ENCODE measurements at places on chromosomes 1 and 21.

GRCh38 chr1:244180256-244180655, 129.2 kb downstream of the ZBTB18 start:
- DNase-seq = no peak

DNA sequence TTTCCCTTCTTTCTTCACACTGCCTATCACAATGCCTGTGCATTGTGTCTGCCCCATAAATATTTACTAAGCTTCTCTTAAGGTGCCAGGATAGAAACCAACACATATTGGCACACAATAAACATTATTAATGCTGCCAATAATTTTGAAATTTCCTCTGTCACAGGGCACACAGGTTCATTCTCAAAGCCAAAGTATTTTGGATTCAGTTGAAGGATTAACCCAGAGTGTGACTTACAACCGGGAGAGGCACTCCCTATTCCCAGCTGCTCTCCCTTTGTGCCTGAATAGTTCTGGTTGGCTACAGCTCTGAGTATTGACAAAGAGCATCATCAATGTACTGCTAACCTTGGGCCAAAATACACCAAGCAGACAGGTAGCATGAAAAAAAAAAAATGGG, 46.6 kb upstream of the ATP1A1 start:
- peak; percentile 46 for DNase-seq

- DNase-seq = no peak
These were observed 8.5 kb upstream of the DENND2D start for GRCh38 chr1:111208921-111209320.

DNA sequence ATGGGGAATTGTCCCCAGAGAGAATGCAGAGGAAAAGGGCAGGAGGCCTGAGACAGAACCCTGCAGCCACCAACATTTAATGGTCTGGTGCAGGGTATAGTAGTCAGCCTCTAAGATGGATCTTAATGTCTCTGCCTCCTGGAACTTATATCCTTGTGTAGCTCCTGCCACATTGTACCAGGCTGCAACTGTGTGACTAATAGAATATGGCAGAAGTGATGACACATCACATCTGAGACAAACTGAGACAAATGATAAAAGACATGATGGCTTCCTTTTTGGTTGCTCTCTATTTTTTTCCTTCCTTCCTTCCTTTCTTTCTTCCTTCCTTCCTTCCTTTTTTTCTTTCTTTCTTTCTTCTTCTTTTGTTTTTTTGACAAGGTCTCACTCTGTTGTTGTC, 37.1 kb upstream of the CYP4B1 start:
- DNase-seq = no peak

DNA sequence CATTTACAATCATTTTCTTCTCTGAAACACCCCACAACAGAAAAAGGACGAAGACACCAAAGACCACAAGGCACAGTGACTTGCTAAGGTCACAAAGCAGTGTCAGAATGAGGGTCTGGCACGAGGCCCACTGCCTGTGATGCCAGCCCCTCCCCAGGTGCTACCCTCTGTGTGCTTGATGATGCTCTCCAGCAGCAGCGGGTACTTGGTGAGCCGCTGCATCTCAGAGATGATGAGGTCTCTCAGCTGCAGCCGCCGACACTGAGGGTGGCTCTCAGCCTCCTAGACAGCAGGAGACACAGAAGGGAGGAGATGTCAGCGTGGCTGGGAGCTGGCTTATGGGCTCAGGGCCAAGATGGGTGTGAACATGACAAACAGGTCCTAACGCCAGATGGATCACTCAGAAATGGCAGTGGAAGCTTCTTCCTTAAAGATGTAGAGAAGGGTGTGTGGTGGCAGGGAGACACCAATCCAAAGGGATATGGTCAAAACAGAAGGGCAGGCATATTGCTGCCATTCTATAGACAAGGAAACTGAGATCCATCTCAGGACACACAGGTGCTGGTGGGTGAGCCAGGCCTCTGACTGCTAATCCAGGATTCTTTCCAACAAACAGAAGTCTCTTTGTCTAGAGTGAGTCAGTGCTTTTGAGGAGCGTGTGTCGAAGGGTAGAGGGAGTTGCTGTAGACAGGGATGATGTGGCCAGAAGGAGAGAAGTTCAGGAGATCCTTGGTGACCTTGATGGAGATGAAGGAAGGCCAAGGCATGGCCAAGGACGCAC, 25.6 kb downstream of the LRRC71 start:
- no peak for DNase-seq

DNA sequence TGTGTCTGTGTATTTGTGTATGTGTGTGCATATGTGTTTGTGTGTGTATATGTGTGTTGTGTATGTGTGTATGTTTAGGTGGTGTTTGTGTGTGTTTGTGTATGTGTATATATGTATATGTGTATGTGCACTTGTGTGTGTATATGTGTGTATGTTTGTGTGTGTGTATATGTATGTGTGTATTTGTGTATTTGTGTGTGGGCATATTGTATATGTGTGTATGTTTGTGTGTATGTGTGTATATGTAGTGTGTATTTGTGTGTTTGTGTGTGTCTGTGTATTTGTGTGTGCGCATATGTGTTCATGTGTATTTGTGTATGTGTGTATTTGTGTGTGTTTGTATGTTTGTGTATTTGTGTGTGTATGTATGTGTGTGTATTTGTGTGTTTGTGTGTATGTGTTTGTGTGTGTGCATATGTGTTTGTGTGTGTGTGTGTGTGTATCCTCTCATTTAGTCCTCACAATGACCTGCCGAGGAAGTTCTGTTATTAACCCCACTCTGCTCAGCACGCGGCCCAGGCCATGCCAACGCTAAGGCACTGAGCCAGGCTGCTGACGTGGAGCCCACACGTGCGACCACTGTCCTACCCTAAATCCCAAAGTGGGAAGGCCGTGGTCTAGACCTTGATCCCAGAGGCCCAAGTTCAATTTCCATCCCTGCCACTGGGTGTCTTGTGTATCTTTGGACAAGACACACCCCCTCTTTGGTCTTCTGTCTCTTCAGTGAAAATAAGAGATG, 43.2 kb upstream of the TMEM51 start:
- DNase-seq = no peak

- DNase-seq = no peak
These were observed 594.7 kb downstream of the ADGRL2 start for GRCh38 chr1:82395440-82395839.

DNA sequence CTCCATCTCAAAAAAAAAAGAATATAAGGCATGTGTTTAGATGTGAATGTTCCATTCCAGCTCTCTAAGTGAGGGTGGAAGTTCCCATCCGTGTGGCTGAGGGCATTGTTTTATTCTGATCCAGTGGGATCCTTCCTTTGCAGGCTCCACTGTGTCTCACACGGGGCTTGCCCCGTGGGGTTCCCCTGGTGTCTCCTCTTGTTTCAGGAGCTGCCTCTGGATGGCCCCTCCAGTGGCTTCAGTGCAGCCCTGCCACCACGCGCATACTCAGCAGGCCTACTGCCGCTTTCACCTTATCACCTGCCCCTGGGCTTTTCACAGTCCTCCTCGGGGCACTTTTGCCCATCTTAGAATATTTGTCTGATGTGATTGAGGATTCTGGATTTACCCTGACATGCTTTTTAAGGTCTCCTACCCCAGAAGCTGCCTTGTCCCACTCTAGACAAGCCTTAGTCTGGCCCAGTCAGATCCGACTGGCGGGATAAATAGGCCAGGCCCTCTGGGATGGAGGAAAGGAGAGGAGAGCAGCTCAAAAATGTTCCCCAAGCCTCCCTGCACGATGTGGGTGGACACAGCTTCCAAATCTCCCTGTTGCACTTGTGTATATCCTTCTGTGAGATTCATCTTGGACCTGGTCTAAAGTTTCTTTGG, 55.2 kb downstream of the FAM163A start:
- DNase-seq = no peak

DNA sequence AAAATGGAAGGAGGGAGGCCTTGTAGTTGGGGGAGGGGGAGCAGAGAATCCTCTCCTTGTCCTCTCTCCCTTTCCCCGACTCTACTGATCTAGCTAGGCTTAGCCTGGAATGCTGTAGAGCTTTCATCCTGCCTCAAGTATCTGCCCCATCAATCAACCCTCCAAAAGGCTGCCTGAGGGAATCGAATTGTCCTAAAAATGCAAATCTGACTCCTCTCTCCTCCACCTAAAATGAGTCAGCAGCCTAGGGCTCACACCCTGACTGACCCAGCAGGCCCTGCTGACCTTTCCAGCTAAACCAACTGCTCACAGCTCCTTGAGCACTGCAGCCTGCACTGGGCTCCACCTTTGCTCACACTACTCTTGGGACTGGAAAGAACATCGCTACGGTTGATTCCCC, 2.8 kb downstream of the HPDL start:
- DNase-seq = no peak

DNA sequence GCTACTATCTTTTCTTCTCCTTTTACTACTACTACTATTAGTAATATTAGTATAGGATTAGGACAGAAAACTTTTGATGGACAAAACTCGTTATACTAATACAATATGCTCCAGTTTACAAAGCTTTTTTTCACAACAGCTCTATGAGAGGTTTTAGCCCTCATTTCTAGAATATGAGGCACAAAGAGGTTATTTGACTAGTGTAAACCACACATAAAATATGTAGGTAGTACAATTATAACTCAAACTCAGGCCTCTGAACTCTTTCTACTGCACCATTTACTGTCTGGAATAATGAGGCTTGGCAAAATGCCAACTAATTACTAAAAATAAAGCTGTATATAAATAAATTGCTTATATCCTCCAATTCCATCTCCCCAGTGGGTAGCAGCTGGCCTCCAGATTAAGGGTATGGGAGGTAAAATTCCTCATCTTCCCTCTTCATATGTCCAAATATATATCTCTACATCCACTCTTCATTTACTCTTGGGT, 99.9 kb downstream of the LYST start:
- no peak for DNase-seq

DNA sequence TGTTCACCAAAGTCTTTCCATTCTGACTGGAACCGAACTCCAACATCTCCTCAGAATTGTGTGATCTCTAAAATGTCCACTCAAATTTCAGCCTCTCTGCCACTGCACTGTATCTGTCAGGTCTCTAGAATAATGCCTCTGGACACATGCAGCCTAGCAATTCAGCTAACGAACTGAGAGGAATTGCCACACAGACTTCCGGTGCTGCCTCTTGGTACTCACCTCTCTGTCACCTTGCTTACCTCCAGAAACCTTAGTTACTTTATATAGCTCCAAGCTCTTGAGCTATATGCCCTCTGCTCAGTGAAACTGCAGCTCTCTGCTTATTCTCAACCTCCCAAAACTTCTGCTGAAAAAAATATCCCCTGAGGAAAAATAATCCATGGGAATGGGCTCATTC, 2.7 kb upstream of the CHRM3 start:
- DNase-seq = no peak

- no peak for DNase-seq
These were observed 58.1 kb upstream of the IGSF5 start for GRCh38 chr21:39686646-39687468.

DNA sequence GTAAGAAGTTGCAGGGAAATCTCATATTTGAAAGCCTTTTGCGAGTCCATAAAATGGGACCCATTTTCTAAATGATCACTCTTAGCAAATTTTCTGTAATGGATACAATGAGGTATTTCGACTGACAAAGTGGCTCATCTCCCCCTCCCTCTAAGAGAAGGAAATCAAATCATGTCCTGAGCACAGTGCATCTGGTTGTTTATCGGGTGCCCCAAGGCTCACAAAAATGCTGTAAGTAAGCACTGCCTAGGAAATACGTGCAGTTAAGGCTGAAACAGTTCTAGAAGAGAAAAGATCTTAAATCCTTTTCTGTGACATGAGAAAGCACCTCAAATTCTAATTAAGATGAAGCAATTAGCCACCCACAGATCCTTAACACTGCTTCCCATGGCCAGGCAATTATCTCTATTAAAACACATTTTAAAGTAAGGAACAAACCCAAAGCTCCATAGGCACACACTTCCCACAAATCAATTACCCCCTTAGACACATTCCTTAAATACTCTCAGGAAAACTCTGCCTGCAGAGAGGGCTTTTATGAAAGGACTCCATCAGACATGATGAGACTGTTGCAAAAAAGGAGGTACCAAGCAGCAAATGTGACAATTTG, 216.3 kb downstream of the KCNH1 start:
- DNase-seq = no peak

GRCh38 chr1:178637841-178638240, 87.2 kb upstream of the RALGPS2 start:
- no peak for DNase-seq

DNA sequence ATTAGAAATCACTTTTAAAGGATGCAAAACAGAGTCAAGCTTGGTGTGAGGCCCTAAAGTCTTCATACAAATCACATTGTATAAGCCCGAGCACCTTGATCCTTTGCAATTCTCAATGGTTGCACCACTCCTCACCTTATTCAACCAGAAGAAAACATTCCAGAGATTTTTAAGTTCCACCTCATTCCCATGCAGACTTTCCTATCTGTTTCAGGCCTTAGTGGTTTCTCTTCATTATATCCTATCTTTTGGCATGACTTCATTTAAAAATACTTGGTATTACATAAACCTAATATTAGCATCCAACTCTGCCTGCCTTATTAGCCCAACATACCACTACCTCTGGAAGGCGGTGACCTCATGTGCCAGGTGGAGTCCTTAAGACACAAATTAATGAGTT, 9.3 kb upstream of the GREM2 start:
- DNase-seq = no peak

DNA sequence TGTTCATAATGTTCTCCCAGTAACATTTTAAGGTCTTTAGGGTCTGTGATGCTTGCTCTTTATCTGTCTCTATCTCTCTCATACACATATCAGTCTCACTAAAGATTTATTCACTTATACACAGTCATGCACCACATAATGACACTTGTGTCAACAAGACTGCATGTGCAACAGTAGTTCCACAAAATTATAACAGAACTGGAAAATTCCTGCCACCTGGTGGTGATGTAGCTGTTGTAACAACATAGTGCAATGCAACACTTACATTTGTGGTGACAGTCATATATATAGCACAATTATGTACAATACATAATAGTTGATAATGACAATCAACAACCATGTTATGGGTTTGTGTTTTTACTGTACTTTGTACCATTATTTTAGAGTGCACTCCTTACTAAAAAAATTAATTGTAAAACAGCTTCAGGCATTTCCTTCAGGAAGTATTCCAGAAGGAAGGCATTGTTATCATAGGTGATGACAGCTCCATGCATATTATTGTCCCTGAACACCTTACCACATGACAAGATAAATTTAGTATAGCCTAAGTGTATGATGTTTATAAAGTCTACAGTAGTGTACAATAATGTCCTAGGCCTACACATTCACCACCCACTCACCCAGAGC, 8.1 kb downstream of the TDRD5 start:
- DNase-seq = no peak

Measured in pons (tissue), 1 donor.